CD4-positive, alpha-beta T cell treated with Interleukin-12 subunit alpha and Interleukin-12 subunit beta, for 1 hour (primary cell): ENCODE measurements at places on chromosomes 7 and 10.
A peak's percentile ranks its signal among the peaks of the same experiment; 100 is the strongest.

- DNase-seq, result no peak
Measured at GRCh38 chr7:139580435-139580834, 57.0 kb downstream of the CLEC2L start.

DNA sequence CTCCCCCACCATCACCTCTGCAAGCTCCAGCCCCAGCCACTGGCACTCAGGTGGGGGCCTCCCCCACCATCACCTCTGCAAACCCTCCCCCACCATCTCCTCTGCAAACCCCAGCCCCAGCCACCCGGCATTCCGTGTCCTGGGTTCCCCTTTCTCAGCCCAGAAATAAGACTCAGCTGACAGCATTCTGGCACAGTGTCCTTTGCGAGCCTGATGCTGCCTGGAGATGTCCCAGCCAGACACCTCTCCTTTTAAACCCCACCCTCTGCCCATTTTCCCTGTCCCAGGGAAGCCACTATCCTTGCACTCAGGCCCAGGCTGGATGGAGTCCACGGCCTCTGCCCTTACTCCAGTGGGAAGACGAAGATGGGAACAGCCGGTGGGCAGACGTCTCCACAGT, 49.8 kb downstream of the ELFN1 start:
- no peak for DNase-seq

- no peak for DNase-seq
Measured at GRCh38 chr7:159024280-159024951, 120.3 kb downstream of the VIPR2 start.

- DNase-seq, result no peak
Measured at GRCh38 chr10:33749790-33750189, 415.3 kb upstream of the NRP1 start.

GRCh38 chr10:80187060-80187459, 18.3 kb downstream of the ANXA11 start:
- DNase-seq, result no peak

DNA sequence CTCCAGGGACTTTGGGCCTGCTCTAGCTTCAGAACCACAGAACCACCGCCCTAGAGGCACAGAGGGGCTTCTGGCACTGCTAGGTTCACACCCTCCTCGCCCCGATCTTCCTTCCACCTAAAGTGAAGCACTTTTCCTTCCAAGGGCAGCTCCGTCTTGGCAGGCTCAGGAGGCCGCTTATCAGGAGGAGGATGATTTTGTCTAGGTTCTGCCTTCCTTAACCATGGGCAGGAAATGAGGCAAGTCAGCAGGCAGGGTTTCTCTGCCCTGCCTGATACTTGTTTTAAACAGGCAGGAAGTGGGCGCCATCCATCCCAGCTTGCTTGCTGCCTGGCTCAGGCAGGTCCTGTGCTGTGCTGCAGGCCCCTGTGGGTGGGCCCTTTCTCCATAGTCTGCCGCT, 8.3 kb upstream of the ATP6V0E2 start:
- DNase-seq, result peak; percentile 63

GRCh38 chr7:149027611-149028345, 527 bp downstream of the PDIA4 start:
- DNase-seq, result no peak

DNA sequence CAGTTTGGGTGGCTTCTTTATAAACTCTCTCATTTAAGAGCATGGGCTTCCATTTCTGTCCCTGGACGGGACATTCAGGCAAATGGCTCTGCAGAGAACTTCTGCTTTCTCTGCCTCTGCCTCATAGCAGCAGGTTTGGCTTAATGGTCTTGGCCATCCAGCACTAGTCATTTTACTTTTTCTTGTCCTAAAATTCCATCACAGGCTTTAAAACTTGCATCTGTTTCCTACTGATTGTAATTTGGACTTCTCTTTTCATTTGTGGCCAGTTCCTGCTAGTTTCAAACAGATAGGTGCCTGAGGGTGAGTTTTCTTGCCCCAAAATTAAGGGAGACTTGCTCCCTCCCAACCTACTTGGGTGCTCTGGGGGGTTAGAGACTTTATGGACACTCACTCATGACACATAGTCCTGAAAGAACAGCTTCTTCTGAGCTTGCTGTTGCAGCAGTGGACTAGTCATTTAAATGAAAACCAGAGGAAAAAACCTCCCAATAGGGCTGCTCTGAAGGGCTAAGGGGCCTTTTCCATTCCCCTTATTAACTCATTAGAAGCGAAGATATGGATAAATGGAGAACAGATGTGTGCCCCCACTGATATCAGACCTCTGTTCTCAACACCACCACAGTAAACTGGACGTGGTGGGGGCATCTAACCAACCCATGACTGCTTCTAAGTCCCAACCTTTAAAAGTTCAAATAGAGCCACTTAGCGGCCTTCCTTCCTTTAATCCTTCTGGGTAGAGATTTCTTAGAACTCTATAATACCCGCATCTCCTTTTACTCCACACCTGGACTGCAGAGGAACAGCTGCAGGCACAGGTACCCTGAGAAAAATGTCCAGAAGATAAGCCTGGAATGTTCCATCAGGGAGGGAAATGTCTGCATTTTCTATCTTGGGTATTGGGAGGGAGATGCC, 38.8 kb downstream of the SVOPL start:
- no peak for DNase-seq

- no peak for DNase-seq
Measured at GRCh38 chr7:85686401-85687181, 499.7 kb upstream of the SEMA3D start.

GRCh38 chr10:92848037-92848440, 281 bp upstream of the EXOC6 start:
- DNase-seq, result no peak

DNA sequence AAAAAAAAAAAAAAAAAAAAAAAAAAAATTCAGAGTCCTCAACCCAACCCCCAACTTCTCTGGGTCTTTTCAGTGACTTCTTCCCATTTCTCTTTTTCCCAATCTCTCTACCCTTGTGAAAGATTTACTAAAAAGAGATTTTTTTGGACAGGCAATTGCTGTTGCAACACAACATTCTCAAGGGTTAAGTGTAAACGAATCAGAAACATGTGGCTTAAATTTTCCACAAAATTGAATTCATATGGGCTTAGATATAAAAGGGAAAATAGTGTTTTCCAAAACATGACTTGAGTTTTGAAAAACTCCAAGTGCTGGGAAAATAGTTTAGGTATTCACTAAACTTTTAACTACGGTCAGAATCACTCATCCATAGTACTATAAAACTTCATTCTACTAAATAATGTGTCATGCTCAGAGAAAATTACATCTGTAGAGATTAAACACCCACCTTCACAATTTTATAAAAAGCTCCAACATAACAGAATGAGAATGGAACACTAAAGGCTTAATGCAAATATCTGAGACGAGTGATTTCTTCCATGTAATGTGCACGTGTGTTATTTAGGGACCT, 643.1 kb downstream of the PARD3 start:
- DNase-seq, result no peak

GRCh38 chr10:34134602-34135001, 680.5 kb downstream of the PARD3 start:
- DNase-seq, result no peak

DNA sequence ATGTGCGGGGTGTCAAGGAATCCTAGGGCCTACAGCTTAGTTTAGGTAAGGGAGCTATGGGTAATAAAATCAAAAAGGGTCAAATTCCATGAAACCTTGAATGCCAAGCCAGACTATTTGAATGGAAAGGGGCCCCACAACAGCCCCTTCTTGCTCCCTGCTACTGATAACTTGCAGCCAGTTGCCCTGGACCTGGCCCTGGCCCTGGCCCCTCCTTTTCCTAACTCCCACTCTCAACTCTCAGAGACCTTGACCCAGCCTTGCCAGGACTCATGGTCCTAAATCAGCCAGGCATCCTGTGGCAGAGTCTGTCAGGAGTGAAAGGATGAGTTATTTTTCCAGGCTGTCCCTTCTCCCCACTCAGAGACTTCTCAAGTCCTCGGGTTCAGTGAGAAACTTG, 5.9 kb downstream of the KCNIP2 start:
- DNase-seq, result no peak

DNA sequence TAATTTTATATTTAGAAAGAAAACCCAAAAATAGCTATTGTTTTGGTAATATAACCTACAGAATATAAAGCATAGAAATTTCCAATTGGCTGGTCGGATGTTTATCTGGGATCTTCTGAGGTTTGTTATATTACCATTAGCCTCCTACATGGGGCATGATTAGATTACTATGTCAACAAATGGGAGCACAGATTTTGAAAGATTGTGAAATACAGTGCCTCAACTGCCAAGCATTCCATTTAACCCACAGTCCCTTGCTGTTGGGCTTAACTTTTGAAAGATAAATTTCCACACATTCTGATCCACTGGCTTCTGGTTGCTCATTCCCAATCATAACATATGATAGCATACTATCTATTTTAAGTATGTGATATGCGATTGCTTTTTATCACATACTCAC, 455.4 kb upstream of the C7orf33 start:
- DNase-seq, result no peak

- peak; percentile 52 for DNase-seq
Measured at GRCh38 chr7:95434557-95435421, at the start of gene PON2. Gene PON2, minus strand, starts transcription at chr7:95435028. Its CDS starts 77 bp downstream, at chr7:95434951.

DNA sequence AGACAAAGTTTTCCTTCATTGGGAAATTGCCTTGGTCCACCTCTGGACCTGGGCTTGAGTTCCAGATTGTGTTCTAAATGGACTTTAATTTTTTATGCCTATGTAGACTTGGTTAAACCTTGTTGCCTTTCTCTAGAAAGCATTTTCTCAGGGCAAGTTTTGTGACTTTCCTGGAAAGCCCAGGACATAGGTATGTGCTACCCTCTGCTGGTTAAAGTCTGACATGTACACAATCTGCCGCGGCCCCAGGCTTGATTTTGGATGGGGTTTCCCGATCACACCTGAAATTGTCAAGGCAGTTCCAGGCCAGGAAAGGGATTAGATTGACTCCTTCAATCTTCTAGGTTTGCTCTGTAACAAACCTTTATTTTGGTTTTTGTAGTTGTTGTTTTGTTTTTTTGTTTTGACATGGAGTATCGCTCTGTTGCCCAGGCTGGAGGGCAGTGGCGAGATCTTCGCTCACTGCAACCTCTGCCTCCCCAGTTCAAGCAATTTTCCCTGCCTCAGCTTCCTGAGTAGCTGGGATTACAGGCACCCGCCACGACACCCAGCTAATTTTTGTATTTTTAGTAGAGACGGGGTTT, 14.1 kb upstream of the AKR1B10 start:
- DNase-seq, result peak; percentile 30

- DNase-seq, result peak; percentile 40
Measured at GRCh38 chr10:5666008-5666840, at the start of gene ASB13. Gene ASB13, minus strand, starts transcription at chr10:5666595. Its CDS starts 44 bp downstream, at chr10:5666551.

- no peak for DNase-seq
Measured at GRCh38 chr10:123357421-123357930, 203.3 kb downstream of the BUB3 start.

GRCh38 chr10:132806561-132807003, 20.6 kb upstream of the NKX6-2 start:
- DNase-seq, result no peak

DNA sequence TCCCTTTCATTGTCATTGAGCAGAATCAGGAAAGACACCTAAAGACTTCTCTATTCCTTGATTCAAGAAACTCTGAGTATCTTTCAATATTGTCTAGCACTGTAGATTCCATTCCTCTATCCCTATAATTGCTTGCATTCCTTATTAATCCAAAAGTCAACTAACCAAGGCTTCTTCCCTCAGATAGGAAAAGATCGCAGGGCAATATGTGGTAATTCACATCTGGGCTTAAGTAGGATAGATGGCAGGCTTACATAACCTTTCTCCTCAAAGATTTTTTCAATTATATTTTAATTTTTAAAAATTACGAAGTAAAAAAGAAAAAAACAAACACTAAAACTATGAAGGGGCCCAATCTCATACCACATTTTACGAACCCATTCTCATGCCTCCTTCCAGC, 7.1 kb upstream of the ARHGAP21 start:
- no peak for DNase-seq

DNA sequence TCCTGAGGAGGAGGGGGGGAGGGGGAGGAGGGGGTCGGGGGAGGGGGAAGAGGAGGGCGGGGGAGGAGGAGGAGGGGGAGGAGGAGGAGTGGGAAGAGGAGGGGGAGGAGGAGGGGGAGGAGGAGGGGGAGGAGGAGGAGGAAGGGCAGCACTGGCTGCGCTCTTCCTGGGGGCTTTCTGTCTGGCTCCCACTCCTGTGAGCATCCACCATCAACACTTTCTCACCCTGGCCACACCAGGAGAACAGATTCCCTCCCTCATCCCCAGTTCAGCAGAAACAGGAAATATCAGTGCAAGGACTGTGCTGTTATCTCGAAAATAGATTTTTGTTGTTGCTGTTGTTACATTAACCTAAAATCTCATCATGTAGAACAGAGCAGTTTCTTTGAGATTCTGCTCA, 530.5 kb downstream of the ACTR3B start:
- no peak for DNase-seq

GRCh38 chr7:12107841-12108254, 103.2 kb upstream of the TMEM106B start:
- DNase-seq, result no peak

- no peak for DNase-seq
Measured at GRCh38 chr7:155483868-155484325, 26.0 kb downstream of the EN2 start.

- no peak for DNase-seq
Measured at GRCh38 chr10:77350711-77351119, 286.9 kb downstream of the KCNMA1 start.

GRCh38 chr7:69687739-69688433, 89.6 kb downstream of the AUTS2 start:
- DNase-seq, result no peak

GRCh38 chr7:20450536-20450935, 119.8 kb downstream of the ITGB8 start:
- no peak for DNase-seq

DNA sequence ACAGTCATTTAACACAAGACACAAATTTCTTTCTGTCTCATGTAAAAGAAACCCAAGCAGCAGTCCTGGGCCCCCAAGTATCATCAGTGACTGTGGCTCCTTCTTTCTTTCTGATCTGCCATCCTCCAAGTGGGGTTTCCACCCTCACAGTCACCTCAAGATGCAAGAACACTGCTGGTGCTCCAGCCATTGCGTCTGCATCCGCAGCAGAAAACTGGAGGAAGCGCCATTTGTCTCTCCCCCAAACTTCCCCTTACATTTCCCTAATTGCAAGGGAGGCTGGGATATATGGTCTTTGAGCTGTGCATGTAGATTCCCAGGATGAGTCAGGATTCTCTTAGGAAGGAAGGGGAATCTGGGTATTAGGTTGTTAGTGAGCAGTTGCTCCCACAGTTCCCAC, 60.9 kb upstream of the GNA12 start:
- DNase-seq, result no peak

DNA sequence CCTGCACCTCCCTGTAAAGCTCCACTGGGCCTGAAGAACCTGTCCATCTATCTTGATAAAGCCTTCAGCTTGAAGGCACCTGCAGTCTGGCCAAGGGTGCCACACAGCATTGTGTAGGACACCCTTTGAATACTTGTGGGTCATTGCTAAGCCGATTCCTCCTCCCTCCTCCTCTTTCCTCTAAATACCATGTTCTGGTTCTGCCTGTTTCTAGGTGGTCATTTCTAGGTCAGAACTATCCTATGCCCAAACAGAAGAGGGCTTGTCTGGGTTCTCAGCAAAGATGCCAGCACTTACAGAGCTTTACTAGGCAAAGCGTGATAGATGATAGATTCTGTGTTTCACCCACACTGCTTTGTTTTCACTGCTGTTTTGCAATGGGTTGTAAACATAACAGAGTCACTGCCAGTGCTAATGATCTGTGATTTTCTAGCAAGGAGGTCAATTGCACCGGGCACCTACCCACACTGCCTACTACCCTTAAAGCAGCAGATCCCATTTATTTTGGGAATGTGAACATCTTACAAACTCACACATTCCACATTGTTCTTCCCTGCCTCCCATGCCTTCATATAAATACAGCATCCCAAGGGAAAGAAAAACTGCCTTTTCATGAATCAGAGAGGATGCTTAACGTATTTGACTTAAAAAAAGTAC, 279.1 kb upstream of the PITRM1 start:
- no peak for DNase-seq
